Activated gamma-delta T cell treated with Interleukin-2 at 50 U/mL for 16 hours (primary cell): ENCODE measurements at places on chromosomes 16 and 17.

- peak; percentile 20 for DNase-seq
These were observed 3.3 kb downstream of the TPSD1 start for GRCh38 chr16:1258906-1259759.

DNA sequence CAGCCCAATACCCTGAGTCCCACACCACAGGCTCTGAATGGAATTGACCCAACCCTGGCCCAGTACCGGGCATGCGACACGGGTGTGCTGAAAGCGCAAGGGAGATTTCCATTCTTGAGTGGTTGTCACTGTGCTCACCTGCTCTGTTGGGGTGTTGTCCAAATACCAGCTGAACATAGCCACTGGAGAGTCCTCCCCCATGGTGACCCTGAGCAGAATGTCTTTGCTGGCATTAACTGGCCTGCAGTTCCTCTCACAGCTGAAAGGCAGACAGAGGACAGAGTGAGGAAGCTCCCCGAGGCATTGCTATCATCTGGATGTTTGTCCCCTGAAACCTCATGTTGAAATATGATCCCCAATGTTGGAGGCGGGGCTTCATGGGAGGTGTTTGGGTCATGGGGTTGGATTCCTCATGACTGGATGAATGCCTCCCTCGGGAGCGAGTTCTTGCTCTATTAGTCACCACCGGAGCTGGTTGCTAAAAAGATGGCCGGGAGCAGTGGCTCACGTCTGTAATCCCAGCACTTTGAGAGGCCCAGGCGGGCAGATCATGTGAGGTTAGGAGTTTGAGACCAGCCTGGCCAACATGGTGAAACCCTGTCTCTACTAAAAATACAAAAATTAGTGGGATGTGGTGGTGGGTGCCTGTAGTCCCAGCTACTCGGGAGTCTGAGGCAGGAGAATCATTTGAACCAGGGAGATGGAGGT, 57.3 kb upstream of the BCO1 start:
- DNase-seq: no peak

- no peak for DNase-seq
These were observed 33.3 kb upstream of the ANKFN1 start for GRCh38 chr17:56119936-56120335.

DNA sequence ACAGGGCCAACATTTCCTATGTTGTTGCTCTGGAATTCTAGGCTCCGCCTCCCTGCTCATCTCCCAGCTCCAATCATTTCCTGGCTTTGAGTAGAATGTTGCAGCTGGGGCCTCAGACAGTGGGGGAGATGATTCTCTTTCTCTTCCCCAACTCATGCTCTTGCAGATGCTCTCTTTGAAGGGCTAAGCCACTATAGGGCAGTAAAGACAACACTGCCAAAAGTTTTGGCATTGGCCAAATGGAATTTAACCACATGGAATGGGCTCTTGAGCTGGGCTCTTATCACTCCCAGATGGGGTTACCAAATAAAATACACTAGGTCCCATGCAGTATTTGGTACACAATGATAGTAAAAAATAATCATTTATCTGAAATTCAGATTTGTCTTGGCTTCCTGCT, 19.6 kb upstream of the EFCAB13 start:
- DNase-seq: no peak

GRCh38 chr17:19288453-19288852, 51.3 kb downstream of the EPN2 start:
- no peak for DNase-seq

DNA sequence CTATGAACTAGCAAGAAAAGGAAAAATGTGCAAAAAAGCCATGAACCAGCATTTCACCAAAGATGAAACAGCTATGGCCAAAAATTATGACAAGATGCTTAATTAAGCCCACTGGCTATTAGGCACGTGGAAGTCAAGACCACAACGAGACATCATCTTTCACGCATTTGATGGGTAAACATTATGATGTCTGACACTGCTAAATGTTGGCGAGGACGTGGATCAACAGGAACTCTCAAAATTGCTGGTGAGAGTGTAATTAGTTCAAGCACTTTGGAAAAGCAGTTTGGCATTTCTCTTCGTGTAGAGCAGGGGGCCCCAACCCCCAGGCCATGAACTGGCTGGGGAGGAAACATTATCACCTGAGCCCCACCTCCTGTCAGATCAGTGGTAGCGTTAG, 39.6 kb upstream of the ADGRG1 start:
- no peak for DNase-seq

GRCh38 chr16:28839004-28839639, 7.0 kb downstream of the TUFM start:
- no peak for DNase-seq

- no peak for DNase-seq
These were observed 50.3 kb downstream of the BMERB1 start for GRCh38 chr16:15484662-15485061.

DNA sequence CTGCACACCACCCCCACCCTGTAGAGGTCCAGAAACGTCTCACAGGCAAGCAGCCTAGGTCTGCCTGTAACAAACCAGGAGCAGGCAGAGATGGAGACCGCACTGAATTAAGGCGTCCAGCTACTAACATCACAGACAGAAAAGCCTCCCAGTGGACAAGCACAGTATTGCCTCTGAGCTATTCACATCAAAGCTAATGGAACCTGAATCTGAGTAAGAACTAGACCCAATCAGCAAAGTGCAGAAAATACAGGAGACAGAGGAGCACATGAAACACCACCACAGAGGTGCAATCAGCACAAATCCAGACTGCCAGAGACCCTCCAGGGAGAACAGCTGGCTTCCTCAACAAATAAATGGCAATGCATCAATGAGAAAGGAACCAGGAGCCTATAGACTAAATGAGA, 22.2 kb upstream of the PEMT start:
- peak; percentile 48 for DNase-seq

- DNase-seq: no peak
These were observed 524.3 kb downstream of the MAF start for GRCh38 chr16:79076047-79076767.

DNA sequence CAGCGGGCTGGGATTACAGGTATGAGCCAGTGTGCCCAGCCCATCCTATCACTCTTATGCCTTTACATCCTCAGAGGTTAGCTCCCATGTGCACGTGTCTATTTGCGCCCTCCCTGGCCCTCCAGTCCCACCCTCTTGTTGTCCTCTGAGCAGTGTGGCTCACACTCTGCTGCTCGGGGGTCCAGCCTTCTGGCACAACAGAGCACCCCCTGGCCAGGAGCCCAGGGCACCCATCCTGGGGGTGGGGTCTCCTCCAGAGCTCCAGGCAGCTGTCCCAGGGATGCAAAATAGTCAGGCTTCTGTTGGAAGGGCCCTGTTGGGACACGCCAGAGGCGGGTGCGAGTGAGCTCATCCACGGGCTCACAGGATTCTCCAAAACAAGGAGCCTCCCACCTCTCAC, 11.7 kb upstream of the FAM83G start:
- no peak for DNase-seq

DNA sequence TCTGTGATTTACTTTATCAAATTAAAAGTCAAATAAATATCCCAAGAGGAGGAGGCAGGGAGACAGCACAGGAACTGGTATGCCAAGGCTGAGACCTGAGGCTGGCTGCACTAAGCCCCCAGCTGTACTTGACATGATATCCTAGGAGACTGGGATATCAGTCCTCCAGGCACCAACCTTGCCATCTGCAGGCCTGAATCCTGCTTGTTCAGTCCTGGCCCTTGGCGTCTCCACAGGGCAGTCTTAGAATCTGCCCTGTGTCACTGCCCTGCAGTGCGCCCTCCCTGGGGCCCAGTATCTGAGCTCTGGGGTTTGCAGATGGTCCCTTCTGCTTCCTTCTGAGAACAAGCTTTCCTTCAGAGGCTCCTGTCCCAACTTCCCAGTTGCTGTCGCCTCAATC, 75.9 kb downstream of the HS3ST3A1 start:
- DNase-seq: no peak

GRCh38 chr17:19332371-19333131, 30.0 kb downstream of the B9D1 start:
- DNase-seq: no peak

- no peak for DNase-seq
These were observed 35.5 kb downstream of the PIPOX start for GRCh38 chr17:29078183-29079045.

- no peak for DNase-seq
These were observed 77.2 kb downstream of the CNGB1 start for GRCh38 chr16:57893559-57894389.

DNA sequence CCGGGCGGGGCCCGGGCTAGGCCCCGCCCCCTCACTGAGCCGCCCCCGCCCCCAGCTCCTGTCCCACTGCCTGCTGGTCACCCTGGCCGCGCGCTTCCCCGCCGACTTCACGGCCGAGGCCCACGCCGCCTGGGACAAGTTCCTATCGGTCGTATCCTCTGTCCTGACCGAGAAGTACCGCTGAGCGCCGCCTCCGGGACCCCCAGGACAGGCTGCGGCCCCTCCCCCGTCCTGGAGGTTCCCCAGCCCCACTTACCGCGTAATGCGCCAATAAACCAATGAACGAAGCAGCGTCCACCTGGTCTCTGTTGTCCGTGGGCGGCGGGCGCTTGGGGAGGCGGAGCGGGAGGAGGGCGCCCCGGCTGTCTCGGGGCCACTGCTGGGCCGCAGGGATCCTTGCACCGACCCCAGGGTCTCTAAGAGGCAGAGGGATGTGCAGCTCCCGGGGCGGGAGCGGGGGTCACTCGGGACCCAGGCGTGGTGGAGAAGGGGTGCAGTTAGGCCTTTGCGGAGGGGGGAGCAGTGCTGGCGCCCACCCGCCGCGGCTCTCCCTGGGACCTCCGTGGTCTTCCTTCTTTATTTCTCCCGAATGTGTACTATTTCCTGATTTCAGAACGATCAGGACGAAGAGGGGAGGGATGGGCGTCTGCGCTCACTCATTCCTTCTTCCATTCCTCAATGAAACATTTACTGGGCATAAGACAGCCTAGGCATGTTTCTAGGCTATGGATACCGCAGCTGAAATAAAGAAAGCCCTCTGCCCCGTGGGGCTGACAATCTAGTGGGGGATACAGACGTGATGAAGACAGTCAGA, 2.0 kb downstream of the HBZ start:
- no peak for DNase-seq

GRCh38 chr16:79658301-79659033, 57.9 kb upstream of the MAF start:
- DNase-seq: no peak

GRCh38 chr16:66608241-66609138, 4.0 kb downstream of the CMTM3 start:
- DNase-seq: peak; percentile 81
